CD8-positive, alpha-beta T cell (primary cell): ENCODE measurements at places on chromosomes 4 and X.

DNA sequence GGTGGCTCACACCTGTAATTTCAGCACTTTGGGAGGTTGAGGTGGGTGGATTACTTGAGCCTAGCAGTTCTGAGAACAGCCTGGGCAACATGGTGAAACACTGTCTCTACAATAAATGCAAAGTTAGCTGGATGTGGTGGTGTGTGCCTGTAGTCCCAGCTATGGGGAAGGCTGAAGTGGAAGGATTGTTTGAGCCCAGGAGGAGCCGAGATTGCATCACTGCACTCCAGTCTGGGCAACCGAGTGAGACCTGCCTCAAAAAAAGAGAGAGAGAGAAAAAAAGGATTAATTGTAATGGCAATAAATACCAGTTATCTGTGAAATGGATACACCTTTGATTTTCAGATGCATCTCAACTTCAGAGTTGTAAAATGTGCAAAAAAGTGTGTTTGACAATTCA lies 58.8 kb downstream of the SPRY1 start:
- DNase-seq = no peak

DNA sequence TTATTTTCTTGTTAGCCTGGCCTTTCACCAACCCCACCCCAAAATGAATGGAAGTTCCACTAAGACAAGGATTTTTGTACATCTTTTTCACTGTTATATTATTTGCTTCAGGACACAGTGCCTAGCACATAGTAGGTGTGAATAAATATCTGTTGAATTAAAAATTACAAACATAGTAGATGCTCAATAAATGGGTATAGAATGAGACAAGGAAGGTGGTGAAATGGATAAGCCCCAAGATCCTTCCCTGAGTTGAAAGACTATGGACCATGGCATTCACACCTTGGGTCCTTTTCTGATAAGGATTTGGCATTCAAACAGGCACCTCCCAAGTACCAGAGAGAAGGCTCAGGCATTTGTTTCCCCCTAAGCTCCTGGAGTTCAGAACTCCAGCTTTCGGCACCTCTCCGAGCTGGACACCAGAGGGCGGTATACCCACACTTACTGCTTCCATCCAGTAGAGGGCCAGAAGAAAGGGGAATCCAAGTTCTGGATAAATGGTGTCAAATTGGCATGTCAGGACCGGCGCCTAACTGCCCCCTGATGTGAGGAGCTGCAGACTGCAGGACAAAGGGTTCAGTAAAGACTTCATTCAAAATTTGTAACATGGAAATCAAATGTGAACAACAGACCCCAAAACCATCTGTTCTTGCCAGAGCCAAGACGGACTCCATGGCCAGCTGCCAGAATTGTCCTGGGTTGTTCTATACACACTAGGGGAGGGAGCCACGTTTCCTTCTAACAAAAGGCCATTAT lies 193.0 kb downstream of the GPC3 start:
- DNase-seq = peak; percentile 35

DNA sequence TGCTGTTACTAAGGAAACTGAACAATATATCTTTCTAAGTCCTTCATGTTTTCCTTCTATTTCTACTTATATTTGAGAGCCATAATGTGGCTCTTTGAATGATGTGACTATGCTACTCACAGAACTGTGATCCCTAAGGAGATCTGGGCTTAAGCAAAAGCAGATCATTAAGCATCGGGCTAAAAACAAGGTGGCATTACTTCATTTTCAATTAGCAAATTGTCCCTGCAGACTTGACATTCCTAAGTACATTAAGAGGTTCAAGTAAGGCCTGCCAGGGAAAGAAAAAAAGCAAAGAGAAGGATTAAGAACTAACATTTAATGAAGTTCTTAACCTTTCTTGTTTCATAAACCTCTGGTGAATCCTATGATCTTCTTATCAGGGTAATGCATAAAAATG lies 447.6 kb downstream of the PDGFC start:
- no peak for DNase-seq

DNA sequence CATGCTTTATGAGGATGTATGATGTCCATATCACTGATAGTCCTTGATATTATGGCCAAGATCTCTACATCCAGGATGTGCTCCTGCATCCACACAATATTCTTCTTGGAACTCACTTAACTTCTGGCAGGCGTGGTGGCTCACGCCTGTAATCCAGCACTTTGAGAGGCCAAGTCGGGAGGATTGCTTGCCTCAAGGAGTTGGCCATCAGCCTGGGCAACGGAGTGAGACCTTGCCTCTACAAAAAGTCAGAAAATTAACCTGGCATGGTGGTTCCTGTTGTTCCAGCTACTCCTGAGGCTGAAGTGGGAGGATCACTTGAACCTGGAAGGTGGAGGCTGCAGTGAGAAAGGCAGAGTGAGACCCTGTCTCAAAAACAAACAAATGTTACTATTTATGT lies 2.3 kb upstream of the HNRNPD start:
- DNase-seq = no peak

GRCh38 chr4:39682138-39682537 lies 15.8 kb upstream of the UBE2K start:
- no peak for DNase-seq

GRCh38 chrX:134251241-134251640 lies 14.3 kb downstream of the CCDC160 start:
- DNase-seq = no peak

GRCh38 chrX:72203421-72203820 lies 21.9 kb downstream of the PIN4 start:
- DNase-seq = no peak

DNA sequence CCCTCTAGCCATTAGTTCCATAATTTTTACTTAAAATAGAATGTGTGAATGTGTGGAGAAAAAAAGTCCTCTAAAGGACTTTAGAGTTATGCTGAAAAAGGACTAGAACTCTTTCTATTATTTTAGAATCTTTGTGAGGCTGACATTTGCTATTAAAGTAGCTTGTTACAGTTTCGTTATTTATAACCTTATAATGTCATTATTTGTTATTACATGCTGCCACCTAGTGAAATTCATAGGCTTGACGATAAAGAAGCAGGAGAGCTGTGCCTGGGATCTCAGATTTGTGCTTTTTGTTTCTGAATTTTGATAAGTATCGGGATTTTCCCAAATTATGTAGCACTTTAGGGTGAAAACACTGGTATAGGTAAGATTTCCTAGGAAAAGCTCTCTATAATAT lies 38.5 kb upstream of the TAPT1 start:
- no peak for DNase-seq

DNA sequence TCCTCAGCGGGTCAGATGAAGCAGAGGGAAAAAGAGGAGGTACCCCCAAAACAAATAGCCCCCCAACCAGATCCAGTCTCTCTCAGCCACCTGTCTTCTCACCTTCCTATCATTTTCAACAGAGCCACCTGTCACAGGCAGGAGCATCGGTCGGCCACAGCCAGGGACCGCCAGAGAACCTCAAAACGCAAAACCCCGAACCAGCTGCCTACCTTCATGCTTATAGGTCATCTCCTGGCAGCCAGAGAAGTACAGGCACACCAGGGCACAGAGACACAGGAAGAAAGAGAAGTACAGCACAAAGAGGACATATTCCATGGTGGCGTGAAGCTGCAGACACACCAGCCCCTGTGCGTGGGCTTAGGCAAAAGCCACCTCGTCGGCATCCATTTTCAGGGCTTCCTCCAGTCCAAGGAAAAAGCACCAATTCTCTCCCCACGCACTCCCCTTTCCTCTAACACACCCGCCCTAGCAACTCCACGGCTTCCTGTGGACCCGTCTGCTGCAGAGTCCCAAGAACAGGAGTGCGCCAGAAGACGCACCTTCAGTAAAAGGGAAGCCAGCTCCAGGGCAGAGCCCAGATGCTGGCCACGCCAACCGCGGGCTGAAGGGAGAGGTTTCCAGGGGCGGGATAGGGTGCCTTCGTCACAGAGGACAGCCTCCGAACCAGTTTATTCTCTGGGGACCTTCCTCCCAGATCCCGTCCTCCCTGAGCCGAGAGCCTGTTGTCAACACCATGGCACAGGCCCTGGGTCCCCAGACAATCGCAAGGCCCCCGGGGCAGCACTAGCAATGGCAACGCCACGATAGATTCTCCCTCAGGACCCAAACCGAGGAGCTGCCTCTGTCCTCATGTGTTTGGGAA lies 51.8 kb upstream of the C4orf50 start:
- DNase-seq = no peak

DNA sequence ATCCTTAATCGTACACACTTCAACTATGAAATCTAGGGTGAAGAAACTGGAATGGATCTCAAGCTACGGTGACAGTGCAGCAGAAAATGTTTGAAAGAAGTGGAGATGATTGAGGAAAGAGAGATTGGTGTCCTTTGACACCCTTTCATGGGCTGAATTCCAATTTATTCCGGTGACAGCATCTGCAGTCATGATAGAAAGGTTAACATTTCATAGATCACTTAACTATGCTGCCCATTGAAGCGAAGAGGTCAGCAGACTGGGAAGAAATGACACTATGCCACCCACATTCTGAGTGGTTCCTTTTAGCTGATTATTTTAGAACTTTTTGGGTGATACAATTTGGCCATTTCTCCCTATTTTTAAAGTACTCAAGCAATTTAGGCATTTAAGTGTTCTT lies 82.3 kb downstream of the DNAAF6 start:
- no peak for DNase-seq

GRCh38 chrX:116170511-116170910 lies at the start of gene AGTR2:
TSS of gene AGTR2 (plus strand) at chrX:116170744. CDS start at chrX:116172281, 1,537 bp downstream.
- DNase-seq = no peak

DNA sequence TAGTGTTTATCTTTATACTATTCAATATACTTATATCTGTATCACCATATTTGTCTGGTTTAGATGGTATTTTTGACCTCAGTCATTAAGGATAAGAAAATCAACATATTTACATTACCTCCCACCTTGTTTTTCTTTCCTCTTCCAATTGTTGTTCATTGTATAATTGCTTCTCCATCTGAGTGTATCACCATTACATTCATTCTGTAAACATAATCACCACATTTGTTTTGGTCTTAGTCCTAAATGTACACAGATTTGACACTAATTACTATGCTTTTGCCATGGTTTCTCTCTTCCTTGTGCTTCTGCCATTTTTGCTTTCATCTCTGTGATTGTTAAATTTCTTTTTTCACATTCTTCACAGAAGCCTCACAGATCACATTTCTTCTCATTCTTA lies 12.7 kb downstream of the ARMCX6 start:
- DNase-seq = no peak

GRCh38 chr4:152356428-152357034 lies 179.4 kb downstream of the FBXW7 start:
- DNase-seq = no peak

DNA sequence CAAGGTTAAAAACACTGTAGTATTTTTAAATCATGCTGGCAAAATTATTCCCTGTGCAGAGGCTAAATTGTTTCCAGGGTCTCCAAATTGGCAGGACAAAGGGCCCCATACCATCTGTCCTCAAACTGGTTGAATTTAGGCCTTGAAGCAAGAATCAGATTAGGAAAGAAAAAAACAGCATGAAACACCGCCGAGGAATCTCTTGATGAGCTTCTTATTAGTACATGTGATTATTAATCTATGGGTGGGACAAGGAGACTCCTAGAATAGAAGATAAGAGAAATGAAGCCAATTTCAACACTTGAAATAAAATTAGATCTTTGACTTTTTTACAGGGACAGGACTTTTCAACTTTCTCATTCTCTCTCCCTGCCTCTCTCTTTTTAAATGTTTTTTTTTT lies 7.1 kb upstream of the CLNK start:
- DNase-seq = no peak

GRCh38 chrX:131985526-131986049 lies 37.5 kb upstream of the STK26 start:
- peak; percentile 50 for DNase-seq

DNA sequence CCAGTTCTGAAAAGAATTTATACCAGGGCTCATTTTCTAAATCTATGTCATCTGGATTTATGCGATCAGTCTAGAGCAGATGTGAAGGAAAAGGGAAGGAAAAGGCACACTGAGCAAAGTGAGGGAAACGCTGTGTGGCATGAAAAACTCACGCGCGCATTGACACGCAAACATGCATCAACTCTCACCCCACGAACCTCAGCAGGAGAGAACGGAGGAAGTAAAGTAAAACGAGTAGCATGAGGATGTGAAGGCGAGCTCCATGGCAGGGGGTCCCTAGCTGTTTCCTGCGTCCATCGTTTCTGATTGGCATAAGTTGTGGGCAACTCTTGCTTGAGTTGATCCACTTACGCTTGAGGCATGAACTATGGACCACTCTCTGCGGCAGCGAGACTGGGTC lies 102.8 kb upstream of the PDLIM3 start:
- DNase-seq = no peak

- no peak for DNase-seq
Observed at GRCh38 chr4:14857981-14858380, 144.3 kb upstream of the CPEB2 start.

- DNase-seq = no peak
Observed at GRCh38 chrX:67044866-67045265, 406.0 kb upstream of the EDA2R start.

GRCh38 chrX:96183843-96184242 lies 500.8 kb upstream of the DIAPH2 start:
- DNase-seq = no peak

GRCh38 chrX:37998586-37999262 lies 7.6 kb upstream of the SYTL5 start:
- DNase-seq = no peak

DNA sequence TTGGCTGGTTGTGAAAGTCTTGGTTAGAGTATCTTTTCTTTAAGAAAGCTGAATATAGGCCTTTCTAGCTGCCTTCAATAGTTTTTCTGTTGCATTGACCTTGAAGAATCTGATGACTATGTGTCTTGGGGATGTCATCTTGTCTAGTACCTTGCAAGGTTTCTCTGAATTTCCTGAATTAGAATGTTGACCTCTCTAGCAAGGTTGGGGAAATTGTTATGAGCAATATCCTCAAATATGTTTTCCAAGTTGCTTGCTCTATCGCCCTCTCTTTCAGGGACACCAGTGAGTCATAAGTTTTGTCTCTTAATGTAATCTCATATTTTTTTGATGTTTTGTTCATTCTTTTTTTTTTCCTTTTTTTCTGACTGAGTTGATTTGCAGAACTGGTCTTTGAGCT lies 194.7 kb downstream of the RAB28 start:
- DNase-seq = no peak

DNA sequence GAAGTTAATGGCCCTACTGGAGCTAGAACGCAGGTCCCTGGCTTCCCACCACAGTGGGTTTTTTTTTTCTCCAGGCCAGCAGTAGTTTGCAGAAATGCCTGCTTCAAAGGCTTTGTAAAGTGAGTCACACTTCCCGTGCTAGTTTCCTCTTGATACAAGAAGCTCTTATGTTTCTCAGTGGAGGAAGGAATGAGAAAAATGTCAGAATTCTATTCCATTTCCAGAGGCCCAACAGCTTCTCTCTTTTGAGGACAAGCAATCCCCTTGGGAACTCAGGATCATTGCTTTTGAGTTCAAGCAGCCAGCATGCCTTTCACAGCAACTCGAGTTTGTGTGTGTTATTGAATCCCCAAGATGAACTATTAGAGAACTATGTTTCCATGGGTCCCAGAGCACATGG lies 134.3 kb downstream of the GUCY2F start:
- DNase-seq = no peak

GRCh38 chr4:112453321-112453720 lies 62.7 kb downstream of the NEUROG2 start:
- no peak for DNase-seq

DNA sequence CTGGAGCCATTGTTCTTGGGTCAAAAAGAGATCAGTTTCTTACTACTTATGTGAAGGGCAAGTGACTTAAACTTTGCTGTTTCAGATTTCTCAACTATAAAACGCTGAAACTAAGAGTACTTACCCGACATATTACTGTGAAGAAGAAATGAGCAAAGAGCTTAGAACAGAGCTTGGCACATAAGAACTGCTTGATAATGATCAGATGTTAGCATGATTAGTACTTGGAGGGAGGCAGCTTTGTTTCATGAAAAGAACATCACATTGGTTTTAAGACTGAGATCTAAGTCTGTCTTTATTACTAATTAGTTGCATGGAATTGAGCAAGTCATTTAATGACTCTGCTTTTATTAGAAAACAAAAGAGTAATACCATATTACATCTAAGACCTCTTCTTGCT lies 169.1 kb downstream of the ARHGAP24 start:
- no peak for DNase-seq
